Stimulated activated CD4-positive, alpha-beta T cell treated with anti-CD3 and anti-CD28 coated beads, TNF-alpha, amount 100 ng/mL, for 1 hour (primary cell): ENCODE measurements at places on chromosomes 5 and 9.

DNA sequence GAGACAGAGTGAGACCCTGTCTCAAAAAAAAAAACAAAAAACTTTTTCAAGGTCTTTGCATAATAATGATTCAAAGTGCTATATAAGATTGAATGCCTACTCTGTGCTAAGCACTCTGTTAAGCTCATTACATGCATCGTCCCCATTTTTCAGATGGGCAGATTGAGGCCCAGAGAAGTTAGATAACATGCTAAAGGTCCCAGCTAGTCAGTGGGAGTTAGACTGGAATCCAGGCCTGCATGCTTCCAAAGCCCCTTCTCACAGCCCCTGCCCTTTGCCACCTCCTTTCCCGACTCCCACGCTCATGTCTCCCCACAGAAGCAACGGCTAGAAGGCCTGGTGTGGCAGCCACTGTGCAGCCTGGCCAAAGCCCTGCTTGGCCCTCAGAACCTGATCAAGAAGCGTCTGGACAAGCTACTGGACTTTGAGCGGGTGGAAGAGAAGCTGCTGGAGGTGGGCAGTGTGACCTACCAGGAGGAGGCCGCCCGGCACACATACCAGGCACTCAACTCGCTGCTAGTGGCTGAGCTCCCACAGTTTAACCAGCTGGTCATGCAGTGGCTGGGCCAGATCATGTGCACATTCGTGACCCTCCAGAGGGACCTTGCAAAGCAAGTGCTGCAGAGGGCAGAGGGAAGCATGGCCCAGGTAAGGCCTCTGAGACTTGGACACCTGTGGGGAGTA, 40.3 kb downstream of the ARHGEF37 start:
- DNase-seq: no peak

GRCh38 chr9:6106711-6107339, 91.4 kb upstream of the RANBP6 start:
- DNase-seq: no peak

DNA sequence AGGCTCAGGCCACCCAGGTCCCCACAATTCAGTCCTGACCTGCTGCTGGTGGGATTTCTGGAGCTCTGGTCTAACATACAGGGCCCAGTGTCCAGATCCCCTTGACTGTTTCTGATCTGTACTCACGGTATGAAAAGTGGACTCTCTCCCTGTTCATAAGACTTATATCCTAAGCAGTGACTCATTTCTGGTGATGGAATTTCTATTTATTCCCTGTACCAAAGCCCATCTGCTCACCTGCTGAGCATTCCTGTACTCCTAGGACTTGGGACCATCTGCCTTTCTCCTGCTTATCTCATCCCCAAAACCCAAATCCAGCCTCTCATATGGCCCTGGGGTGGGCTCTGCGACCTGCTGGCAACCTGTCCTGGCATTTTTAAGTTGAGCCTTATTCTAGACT, 86.6 kb downstream of the APBA1 start:
- no peak for DNase-seq

DNA sequence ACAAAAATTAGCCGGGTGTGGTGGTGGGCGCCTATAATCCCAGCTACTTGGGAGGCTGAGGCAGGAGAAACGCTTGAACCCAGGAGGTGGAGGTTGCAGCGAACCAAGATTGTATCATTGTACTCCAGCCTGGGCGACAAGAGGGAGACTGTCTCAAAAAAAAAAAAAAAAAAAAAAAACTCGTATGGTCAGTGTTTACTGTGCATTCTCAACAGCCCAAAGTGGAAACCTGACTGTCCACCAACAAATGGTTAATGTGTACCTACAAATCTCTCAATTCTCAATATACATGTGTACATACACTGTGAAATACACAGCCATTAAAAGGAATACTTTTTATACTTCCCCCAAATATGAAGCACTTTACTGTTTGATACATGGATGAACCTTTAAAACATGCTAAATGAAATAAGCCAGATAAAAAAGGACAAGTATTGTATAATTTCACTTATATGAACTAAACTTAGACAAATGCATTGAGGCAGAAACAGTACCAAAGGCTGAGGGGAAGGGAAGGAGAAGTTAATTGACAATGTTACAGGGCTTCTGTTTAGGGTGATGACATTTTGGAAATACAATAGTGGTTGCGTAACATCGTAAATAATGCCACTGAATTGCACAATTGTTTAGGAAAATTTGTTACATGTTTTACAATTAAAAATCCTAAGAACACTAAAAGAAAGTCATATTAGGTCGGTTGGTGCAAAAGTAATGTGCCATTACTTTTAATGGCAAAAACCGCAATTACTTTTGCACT, 16.5 kb downstream of the DNAJA1 start:
- DNase-seq: no peak

GRCh38 chr9:86315078-86315477, 32.7 kb upstream of the ISCA1 start:
- no peak for DNase-seq

- no peak for DNase-seq
Observed at GRCh38 chr9:124033967-124034366, 22.4 kb downstream of the LHX2 start.

DNA sequence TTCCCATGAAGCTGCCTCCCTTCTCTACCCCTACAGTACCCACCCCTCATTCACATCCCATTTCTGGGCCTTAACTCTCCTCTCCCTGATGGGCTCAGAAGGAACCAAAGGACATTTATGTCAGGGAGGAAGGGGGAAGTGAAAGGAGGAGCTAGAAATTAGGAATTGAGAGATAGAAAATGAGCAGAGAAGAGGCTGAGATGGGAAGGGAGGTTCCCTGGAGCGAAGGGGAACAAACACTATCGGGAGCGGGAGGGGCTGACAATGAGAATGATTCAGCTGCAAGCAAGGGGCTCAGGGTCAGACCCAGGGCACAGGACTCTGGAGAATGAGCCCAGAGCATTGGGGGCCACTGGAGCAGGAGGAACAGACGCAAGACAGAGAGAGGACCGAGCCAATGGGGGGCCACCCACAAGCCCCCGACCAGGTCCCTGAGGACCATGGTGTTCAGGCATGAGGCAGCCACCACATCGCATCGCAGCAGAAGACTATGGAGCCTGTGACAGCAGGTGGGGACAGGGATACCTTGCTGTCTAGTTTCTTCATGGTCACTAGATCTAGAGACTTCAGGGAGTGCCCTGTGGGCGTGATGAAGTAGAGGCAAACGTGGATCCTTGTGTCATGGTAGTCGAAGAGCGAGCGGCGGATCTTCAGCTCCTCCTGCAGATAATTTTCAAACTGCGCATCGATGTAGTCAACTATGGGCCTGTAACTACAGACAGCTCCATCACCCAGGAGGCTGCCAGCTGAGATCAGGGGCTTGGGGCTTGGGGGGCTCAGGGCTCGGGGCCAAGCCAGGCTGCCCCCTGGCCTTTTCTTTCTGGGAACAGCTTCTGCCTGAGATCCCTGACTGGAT, 13.6 kb downstream of the SEPTIN8 start:
- no peak for DNase-seq

DNA sequence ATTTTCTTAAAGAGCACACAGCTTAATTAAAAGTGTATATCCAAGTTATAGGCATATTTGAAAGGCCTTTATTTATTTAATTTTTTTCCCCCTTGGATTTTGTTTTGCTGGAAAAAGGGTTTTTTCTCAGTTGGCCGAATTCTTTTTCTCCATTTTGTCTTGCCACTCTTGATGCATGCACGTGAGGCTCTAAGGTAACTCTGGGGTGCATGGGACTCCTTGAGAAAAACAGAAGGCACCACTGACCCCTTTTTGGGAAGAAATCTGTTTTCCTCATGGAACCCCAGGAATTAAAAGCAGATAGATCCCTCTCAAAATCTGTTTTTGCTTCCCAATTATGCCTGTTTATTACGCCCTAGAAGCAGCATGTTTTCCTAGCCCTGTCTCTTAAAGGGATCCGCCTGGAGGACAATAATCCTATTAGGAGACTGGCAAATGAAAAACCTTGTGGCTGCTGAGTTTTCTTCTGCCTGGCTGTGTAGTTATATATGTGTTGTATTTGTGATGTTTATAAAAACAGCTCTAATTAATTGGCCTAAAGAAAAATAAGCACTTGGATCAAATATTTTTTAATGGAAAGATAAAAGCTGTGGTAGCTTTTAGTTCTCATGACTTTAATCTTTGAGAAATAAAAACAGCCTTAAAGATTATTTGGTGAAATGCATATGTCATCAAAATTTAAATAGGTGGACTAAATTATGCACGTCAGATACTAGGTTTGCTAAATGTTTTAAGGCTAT, 435.1 kb upstream of the CDH9 start:
- no peak for DNase-seq

GRCh38 chr9:114889802-114890224, 40.6 kb downstream of the TNFSF8 start:
- DNase-seq: no peak

- DNase-seq: no peak
Observed at GRCh38 chr9:3903906-3904305, 378.1 kb upstream of the RFX3 start.

GRCh38 chr9:5375091-5375490, 35.4 kb upstream of the RLN1 start:
- DNase-seq: no peak

GRCh38 chr9:106717686-106718085, 145.3 kb upstream of the ZNF462 start:
- DNase-seq: no peak

GRCh38 chr5:169950333-169950732, 30.0 kb downstream of the INSYN2B start:
- no peak for DNase-seq

- no peak for DNase-seq
Observed at GRCh38 chr9:120668399-120668798, 45.9 kb downstream of the MEGF9 start.

DNA sequence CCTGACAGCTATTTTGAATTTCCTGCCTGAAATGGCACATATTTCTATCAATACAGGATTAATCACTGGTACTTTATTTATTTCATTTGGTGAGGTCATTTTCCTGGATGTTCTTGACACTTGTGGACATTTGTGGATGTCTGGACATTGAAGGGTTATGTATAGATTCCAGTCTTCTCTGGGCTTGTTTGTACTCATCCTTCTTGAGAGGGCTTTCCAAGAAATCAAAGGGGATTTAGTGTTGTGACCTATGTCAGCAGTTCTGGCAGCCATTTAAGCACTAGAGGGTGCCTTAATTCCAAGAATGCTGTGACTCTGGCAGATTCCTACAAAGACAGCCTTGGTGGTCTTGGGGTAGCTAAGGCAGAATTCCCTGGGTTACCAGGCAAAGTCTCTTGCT, 259.7 kb downstream of the CSNK1G3 start:
- DNase-seq: no peak
